ENCODE measurements at places on chromosomes 7 and 10.

- DNase-seq, result peak; percentile 60
These were observed 78.6 kb downstream of the LCOR start for GRCh38 chr10:96910488-96911395.

GRCh38 chr7:2843191-2843685, 870 bp downstream of the GNA12 start:
- peak; percentile 31 for DNase-seq

DNA sequence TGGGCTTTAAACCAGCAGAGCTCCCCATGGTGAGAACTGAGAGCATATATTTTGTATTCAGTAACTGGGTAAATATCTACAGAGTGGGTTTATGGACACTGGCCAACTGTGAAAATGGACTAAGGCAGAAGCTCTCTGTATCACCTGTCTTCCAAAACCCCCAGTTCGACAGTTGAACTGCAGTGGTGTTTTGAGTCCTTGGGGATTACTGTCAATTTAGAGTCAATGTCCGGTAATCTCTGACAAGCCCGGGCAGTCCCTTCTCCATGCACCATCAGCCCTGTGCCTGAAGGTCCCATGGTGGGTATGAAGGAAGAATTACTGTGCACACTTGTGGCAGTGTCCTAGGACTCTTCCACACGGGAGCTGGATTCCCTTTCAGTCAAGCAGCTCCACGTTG, 235.0 kb downstream of the CCSER2 start:
- DNase-seq, result no peak

GRCh38 chr7:54066643-54067042, 475.5 kb upstream of the VSTM2A start:
- no peak for DNase-seq

DNA sequence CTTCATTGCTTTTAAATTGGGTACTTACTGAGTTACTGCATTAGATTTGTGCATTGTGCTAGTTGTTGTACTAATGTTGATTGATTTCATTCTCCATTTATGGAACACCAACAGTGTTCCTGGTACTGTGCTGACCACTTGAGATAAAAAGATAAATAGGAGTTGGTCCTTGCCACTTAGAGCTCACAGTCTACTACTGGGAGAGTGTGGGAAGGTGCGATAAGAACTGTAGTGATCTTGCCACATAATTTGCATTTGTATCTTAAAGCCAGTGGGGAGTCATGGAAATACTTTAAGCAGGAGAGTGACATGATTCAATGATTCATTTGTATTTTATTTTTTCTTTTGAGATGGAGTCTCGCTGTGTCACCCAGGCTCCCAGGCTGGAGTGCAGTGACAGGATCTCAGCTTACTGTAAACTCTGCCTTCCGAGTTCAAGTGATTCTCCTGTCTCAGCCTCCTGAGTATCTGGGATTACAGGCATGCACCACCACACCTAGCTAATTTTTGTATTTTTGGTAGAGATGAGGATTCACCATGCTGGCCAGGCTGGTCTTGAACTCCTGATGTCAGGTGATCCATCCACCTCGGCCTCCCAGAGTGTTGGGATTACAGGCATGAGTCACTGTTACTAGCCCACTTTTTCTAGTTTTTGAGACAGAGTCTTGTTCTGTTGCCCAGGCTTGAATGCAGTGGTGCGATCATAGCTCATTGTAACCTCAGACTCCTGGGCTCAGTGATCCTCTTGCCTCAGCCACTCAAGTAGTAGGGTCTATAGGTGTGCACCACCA, 51.2 kb upstream of the TMEM248 start:
- DNase-seq, result no peak

GRCh38 chr7:29865526-29865925, 59.2 kb downstream of the WIPF3 start:
- peak; percentile 89 for DNase-seq

DNA sequence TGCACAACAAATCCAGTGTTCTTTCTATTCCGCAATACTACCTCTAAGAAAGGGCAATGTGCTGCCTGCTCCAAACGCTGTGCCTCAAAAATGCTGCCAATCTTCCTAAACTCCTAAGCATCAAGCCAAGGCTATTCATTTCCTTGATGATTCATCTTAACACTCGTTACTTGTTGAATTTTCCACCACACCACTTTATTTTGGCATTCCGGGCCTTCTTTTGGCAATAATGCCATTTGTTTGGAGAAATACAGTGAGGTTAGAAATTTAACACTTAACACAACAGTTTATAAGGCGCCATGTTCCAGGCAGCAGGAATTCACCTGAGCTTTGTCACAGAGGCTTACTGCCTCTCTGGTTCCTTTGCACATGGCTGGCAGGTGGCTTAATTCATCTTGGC, 82.6 kb upstream of the ABCB5 start:
- DNase-seq, result no peak

DNA sequence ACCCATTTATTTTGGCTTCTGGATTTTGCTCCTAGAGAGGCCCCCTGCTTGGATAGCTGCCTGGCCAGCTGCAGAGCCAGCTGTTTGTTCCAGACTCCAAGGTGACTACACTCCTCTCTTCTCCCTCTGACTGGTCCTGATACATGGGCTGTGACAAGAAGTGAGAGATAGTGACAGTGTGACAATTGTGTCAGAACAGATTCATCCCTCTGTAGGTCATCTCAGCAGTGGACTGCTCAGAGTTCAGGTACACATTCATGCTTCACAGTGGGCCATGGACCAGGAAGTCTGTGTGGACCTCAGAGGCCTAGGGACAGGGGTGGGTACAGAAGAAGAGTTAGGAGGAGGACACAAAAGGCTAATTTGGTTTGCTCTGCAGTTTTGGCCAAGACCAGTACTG, 188.2 kb upstream of the MKLN1 start:
- DNase-seq, result no peak

GRCh38 chr7:47924266-47924665, 24.0 kb downstream of the PKD1L1 start:
- no peak for DNase-seq

DNA sequence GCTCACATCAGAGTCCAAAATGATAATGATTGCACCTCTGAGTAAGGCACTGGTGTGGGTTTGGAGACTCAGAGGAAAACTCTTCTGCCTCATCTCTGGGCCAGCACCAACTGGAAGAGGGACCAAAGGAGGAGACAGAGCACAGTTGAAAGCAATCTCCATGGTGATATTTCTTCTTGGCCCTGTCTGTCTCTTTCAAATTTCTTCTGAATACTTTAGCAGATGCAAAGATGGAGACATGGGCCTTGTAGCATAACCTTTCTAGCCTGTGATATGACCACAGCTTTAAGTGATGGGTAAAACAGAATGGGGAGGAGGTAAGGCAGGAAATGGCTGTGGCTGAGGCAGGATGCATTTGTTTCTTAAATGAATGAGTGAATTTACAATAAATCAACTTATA, 12.2 kb upstream of the GIMAP7 start:
- no peak for DNase-seq

GRCh38 chr10:8245131-8245813, 190.8 kb downstream of the GATA3 start:
- DNase-seq, result no peak

DNA sequence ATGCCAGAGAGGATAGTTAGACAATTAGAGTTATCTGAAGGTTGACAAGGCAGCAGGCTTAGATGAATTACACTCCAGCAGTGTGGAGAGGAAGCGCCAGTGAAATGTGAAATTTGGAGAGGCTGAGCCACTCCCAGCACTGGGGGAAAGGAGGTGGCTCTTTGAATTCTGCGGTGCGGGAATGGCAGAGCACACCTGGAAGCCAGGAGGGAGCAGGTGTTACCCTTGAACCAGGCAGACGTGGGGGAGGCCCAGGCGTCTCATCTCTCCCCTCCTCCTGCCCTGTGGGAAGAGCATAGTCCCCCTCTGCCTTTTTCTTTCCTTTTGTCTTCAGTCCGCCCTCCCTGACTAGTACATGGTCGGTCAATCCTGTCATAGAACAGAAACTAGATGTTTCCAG, 203.1 kb downstream of the DPP6 start:
- no peak for DNase-seq

- no peak for DNase-seq
These were observed 928.3 kb downstream of the CNTNAP2 start for GRCh38 chr7:147044941-147045340.

GRCh38 chr7:138663725-138664710, 37.1 kb downstream of the SVOPL start:
- no peak for DNase-seq

DNA sequence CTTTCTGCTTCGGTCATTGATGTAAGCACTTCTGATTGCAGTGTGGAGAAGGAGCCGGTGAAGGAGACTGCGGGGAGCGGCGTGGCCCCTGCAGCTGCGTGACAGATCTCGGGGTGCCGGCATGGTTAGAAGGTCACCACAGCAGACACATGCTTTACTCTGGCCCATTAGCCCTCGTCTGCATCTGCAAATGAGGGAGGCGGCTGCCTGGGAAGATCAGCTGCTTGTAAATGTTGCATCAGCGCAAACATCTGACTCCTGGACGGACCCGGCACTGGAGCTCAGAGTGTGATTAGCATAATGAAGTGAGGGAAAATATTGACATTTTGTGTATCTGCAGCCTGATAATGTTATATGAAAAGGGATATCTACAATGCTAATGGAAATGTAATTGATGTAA, 30.5 kb upstream of the MNX1 start:
- DNase-seq, result no peak

- no peak for DNase-seq
These were observed 357.1 kb downstream of the TCERG1L start for GRCh38 chr10:130954326-130954905.

- no peak for DNase-seq
These were observed 168.9 kb downstream of the SLIT1 start for GRCh38 chr10:97016728-97017473.

DNA sequence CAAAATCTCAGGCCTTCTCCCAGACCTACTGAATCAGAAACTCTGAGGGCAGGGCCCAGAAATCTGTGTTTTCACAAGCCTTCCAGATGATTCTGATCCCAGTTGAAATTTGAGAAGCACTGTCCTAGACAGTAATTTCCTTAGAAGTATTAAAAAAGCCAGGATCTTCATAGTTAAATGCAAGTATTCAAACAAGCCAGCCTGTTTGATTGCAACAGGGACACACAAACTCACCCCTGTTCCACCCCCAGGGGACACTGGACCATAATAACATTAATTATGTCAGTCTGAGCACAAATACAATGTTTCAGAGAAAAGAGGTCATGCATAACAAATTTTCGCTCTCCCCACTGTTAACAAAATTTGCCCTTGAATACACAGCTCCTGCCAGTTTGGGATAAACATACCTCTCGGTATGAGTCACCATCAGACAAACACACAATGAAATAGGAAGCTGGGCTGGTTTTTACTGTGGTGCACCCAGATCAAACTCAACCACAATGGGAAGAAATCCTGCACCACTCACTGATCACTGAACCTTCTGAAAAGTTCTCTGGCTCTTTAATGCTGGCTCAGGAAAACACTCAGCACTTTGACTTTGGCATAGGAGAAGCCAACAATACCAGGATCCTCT, 34.3 kb downstream of the ABLIM1 start:
- peak; percentile 77 for DNase-seq

DNA sequence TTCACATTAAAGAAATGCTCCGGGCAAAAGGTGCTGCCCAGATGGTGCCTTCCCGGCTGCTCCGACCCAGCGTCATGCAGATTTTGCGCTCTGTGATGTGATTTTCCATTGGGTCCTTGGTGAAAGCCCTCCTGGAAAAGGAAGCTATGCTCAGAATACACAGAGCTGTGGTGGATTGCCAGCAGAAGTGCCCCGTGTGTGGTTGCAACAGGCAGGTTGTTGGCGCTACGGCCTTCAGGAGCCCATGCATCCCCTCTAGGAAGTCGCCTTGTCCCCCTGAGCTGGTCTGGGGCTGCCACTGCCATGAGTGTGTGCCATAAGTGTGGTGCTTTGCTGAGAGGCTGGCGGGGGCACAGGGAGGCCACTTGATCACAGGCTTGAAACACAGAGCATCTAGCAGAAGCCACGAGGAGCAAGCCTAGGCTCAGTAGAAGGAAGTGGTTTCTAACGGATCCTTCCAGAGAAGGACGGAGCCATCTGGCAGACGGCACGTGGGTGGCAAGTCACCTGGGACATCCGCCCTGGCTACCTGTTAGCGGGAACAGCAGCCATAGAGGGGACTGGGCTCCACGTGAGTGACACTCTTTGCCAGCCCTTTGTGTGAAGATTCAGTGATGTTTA, 210.9 kb downstream of the CUX1 start:
- no peak for DNase-seq

- peak; percentile 64 for DNase-seq
These were observed 231.0 kb downstream of the KIAA1217 start for GRCh38 chr10:24439935-24440334.

DNA sequence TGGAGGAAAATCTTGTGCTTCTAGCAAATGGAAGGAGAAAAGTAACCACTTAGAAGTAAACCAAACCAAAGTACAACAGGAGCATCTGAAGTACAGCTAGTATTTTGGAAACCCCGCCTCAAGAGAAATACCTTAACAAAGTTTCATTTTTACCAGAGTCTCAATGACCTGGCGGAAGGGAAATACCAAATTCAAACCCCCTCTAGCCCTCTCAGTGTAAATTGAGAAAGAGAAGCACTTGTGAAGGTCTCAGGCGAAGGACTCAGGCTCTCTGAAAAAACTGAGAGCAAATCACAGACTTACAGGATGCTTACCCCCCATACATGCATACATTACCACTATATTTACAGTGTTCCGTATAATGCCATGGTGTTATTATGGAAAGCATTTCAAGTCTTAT, 70.1 kb downstream of the ZPBP start:
- no peak for DNase-seq

- no peak for DNase-seq
These were observed 220.8 kb upstream of the TCERG1L start for GRCh38 chr10:131532291-131532690.

DNA sequence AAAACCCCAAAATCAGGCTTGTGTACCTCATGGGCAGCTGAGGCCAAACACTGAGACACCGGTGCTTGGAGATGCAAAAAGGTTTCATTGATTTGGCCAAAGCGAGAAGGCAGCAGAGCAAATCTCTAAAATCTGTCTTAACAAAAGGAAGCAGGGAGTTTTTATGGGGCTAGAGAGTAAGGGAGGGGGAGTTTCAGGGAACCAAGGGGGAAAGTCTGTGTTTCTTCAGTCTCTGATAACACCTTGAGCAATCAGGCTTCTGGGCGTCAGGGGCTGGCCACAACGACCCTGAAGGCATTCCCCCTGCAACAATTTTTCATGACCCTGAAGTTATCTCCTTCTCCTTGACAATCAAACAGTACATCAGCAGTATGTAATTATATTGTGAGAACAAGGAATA, 2.7 kb upstream of the ZNF786 start:
- DNase-seq, result no peak

GRCh38 chr10:85667638-85668233, 698.9 kb downstream of the GRID1 start:
- DNase-seq, result no peak

DNA sequence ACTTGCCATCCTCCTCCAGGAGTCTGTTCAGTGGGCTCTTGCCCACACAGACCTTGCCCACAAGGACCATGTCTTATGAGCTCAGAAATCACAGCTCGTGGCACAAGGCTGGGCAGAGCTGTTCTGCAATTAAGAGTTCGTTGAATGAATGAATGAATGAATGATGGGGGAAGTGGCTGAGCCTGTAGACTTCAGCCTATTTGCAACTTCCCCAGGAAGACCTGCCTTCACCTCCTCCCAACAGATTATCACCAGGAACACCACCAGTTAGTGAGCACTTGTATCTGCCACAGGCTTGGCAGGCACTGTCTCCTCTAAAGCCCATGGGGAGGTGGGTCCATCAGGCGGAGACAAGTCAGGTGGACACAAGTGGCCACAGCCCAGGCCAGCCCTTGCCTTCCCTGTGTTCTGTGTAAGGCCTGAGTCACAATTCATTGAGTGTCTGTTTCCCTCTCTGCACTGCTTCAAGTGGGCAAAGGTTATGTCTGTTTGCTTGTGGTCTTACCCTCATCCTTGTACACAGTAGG, 1.8 kb upstream of the FGF8 start:
- DNase-seq, result no peak
